ENCODE measurements at places on chromosomes 5 and 9. TPM values are rescaled to one million over a fixed set of nuclear protein-coding genes. Genes with fewer than 3 reads are reported as not detected.

ATP10B gene
- 4.7 TPM for total RNA-seq

TMEM215 gene
- 1.1 TPM for total RNA-seq

FAT2 gene
- total RNA-seq, result 0.31 TPM

IL3 gene
- not detected for total RNA-seq

PCDHGA9 gene
- 11.9 TPM for total RNA-seq

MYOT gene
- total RNA-seq, result 0.31 TPM

Measured in occipital lobe (tissue), 3 donors.